Ovary (tissue), 10 donors: ENCODE measurements at places on chromosomes 5 and 9.

DNA sequence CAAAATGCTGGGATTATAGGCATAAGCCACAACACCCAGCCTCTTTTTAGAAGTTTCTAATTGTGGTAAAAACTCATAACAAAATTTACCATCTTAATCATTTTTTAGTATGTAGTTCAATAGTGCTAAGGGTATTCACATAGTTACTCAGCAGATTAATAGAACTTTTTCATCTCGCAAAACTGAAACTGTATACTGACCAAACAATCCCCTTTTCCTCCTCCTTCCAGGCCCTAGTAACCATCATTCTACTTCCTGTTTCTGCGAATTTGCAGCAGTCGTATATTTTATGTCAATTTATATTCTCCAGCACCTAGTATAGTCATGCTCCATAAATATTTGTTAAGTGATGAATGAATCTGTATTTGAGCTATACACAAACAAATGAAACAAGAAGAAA lies 86.3 kb upstream of the ERBIN start:
- no peaks in the 10 kb centered on the region for H3K36me3 ChIP-seq
- no peak overlapping the region for H3K4me3 ChIP-seq
- no peak for DNase-seq
- H3K27me3 ChIP-seq: no peaks in the 10 kb centered on the region

DNA sequence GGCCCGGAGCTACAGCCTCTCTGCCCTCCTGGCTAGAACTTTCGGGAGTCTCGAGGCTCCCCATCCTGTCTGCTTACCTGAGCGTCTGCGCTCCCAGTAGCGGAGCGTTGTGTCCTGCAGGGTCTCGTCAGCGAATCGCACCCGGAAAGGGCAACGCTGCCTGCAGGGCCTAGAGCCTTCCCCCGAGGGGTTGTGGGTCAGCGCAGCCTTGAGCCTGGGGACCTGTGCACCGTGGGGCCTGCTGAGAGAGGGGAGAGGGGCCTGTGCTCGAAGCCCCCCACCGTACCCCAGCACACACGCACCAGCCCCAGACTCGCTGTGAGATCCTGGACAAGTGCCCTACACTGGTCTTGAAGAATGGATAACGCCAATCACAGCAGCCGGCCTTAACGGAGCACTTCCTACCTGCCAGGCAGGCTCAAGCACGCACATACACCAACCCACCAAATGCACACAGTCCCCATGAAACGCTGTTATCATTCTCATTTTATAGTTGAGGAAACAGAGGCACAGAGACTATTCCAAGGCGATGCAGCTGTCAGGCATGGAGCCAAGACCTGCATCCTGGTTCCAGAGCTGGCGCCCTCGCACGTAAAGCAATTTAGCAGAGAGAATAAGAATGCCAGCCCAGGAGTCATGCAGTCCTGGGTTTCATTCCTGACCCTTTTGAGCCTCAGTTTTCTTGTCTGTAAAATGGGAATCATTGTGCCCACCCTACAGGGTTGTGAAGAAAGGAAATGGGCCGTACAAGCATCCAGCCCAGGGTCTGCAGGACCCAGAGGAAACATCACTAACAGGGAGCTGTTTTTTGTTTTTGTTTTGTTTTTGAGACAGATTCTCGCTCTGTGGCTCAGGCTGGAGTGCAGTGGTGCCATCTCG lies 5.3 kb downstream of the C9orf50 start:
- no peak overlapping the region for H3K27ac ChIP-seq
- H3K4me1 ChIP-seq: peaks cover 7% of the 10 kb centered on the region
- H3K36me3 ChIP-seq: no peaks in the 10 kb centered on the region

DNA sequence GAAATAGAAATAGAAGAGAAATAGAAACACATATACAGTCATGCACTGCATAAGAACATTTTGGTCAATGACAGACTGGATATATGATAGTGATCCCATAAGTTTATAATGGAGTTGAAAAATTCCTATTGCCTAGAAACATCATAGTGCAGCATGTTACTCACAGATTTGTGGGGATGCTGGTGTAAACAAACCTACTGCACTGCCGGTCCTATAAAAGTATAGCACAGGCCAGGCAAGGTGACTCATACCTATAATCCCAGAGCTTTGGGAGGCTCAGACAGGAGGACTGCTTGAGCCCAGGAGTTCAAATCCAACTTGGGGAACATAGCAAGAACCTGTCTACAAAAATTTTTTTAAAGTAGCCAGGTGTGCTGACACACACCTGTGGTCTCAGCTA lies 240.6 kb upstream of the MAP3K1 start:
- H3K27ac ChIP-seq: no peak overlapping the region
- no peak for DNase-seq
- H3K4me3 ChIP-seq: no peak overlapping the region
- H3K36me3 ChIP-seq: no peaks in the 10 kb centered on the region
- no peaks in the 10 kb centered on the region for H3K27me3 ChIP-seq

DNA sequence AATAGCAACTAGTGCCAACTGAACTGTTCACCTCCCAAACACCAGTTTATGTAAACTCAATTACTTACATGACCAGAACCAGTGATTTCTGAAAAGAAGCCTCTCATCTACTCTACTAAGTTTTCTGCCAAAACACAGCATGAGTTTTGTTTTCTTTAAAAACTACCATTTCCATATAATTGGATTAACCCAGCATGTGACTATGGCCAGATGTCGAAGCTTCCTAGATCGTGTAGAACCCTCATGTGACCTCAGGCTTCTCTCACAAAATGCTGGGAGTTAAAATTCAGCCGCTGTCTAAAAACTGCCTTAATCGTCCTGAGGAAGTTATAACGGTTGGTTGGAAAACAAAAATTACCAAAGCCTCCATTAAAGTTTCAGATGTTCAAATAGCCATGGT lies 303.5 kb downstream of the IRX1 start:
- H3K4me1 ChIP-seq: no peaks in the 10 kb centered on the region
- H3K4me3 ChIP-seq: no peak overlapping the region
- no peaks in the 10 kb centered on the region for H3K36me3 ChIP-seq
- H3K27ac ChIP-seq: no peak overlapping the region
